Activated T-cell treated with anti-CD3 and anti-CD28 coated beads for 4 hours (primary cell): ENCODE measurements at places on chromosomes 7 and 10.

DNA sequence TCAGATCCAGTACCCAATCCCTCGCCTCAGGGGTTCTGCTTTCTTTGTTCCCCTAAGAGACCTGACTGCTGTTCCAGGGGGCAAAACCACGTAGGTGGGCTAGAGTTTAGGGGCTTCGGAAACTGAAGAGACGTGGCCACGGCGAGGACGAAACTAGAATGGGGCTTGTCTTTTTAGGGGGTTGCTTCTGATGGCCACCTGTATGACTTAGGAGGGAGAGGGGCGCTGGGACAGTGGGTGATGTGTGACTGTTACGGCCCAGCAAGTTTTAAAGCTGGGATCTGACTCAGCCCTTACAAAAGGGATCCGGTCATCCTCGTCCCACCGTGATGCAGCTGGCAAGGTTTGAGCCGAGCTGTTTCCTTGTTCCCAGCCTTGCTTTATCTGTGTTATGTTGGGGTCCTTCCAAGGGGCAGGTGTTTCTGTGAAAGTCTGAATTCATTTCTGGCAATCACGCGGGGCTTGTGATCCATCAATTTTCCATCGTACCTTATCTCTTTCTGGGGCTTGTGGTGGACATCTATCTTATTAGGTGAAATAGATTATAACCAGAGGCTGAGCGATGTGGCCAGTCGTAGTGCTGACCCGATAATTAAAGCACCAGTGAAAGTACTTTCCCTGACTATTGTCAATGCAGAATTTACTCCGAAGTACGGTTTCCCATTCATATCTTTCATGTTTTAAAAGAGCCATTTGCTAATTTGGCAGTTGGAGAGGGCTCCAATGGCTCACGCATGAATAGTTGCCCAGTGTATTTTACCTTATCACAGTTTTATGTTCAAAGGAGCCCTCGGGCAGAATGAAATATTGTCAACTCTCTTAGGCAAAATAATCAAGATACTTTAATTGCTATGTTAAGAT, 830 bp downstream of the MET start:
- no peak for DNase-seq

DNA sequence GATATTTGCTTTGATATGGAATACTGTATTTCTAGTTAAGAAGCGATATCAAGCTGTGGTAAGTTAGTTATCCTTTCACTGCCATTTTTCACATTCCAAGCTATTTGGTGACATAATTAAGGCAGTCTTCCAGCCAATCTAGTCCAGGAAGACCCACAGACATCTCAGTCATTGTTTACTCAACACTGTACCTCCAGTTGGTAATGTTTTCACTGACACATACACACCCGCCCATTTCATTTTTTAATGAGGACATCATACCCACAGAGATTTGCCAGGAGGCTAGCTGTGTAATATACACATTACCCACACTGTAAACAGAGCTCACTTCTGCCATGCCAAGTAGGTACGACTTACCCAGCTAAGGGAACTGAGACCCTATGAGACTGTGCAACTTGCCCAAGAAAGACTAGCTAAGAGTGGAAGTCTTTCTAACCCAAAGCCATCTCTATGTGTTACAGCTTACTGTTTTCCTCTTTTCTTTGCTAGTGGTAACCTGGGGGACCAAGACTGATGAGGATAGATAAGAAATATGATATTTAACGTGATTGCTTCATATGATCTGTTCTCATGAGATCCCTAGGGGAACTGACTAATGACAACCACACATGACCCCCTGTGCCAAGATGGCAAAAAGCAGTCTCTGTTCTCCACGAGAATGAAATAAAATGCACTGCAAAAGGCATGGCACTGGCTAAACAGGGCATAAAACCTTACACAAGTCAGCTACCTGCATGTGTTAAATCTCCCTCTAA, 179.0 kb downstream of the DGKI start:
- DNase-seq = no peak

DNA sequence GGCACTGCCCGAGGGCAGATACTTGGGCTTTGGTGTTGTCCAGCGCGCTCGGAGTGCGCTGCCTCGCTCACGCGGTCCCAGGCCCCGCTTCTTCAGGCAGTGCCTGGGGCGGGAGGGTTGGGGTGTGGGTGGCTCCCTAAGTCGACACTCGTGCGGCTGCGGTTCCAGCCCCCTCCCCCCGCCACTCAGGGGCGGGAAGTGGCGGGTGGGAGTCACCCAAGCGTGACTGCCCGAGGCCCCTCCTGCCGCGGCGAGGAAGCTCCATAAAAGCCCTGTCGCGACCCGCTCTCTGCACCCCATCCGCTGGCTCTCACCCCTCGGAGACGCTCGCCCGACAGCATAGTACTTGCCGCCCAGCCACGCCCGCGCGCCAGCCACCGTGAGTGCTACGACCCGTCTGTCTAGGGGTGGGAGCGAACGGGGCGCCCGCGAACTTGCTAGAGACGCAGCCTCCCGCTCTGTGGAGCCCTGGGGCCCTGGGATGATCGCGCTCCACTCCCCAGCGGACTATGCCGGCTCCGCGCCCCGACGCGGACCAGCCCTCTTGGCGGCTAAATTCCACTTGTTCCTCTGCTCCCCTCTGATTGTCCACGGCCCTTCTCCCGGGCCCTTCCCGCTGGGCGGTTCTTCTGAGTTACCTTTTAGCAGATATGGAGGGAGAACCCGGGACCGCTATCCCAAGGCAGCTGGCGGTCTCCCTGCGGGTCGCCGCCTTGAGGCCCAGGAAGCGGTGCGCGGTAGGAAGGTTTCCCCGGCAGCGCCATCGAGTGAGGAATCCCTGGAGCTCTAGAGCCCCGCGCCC, at the start of gene NPY:
TSS of gene NPY (plus strand) at position 294 of the 802 bp plus-strand sequence. CDS start 1,051 bp downstream, outside the sequence.
- no peak for DNase-seq

GRCh38 chr10:71431239-71432100, 34.8 kb downstream of the CDH23 start:
- no peak for DNase-seq

GRCh38 chr10:21496343-21497176, 28.9 kb downstream of the SKIDA1 start:
- no peak for DNase-seq

- no peak for DNase-seq
These were observed 750.7 kb upstream of the KCND2 start for GRCh38 chr7:119522263-119522662.

- DNase-seq = no peak
These were observed 36.6 kb upstream of the PLPP4 start for GRCh38 chr10:120420421-120420820.

- DNase-seq = no peak
These were observed at the start of gene SUN3 for GRCh38 chr7:48028938-48029337. TSS of gene SUN3 (minus strand) at chr7:48029107. CDS start at chr7:48028938, 169 bp downstream.

DNA sequence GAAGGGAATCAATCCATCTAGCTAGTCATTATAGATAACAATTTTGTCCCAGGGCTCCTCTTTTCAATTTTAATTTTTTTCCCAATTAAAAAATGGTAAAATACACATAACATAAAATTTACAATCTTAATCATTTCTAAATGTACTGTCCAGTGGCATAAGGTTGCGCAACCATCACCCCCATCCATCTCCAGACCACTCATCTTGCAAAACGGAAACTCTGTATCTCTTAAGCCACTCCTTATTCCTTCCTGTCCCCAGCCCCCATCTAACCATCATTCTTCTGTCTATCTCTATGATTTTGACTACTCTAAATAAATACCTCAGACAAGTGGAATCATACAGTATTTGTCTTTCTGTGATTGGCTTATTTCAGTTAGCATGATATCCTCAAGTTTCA, 46.1 kb upstream of the RAB18 start:
- DNase-seq = no peak

GRCh38 chr7:20064974-20065862, 152.0 kb downstream of the MACC1 start:
- no peak for DNase-seq

GRCh38 chr7:32539919-32540531, 44.7 kb downstream of the AVL9 start:
- DNase-seq = no peak

DNA sequence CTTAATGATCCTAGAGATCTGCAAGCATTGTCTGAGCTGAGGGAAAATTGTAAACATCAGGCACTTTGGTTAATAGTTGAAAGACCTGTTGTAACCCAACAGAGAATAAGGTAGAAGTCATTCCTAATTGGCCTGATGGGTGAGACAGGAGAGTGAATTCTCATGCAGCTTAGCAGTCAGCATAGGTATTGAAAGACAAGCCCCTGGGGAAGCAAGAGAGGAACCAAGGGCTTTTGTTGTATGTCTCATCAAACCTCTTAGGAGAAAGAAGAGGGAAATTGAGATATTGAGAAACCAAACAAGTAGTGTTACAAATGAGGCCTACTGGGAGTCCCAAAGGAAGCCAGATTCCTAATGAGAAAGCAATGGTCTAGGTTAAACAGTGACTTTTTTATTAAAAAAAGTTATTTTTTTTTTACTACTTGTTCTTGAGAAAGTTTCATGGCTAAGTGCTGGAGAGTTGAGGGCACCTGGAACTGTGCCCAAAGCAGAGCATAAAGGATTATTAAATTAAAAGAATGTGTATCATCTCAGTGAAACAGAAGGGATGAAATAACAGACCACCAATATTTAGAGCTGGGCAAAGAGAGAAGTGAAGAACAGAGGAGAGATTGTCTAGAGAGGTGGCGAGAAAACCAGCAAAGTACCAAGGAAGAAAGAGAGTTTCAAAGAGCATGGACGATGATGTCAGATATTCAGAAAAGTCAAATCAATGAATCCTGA, 168.9 kb downstream of the CDK14 start:
- DNase-seq = no peak

GRCh38 chr10:27494116-27494805, 9.8 kb upstream of the RAB18 start:
- DNase-seq = no peak

GRCh38 chr10:76428551-76429367, 997.3 kb downstream of the LRMDA start:
- DNase-seq = no peak

DNA sequence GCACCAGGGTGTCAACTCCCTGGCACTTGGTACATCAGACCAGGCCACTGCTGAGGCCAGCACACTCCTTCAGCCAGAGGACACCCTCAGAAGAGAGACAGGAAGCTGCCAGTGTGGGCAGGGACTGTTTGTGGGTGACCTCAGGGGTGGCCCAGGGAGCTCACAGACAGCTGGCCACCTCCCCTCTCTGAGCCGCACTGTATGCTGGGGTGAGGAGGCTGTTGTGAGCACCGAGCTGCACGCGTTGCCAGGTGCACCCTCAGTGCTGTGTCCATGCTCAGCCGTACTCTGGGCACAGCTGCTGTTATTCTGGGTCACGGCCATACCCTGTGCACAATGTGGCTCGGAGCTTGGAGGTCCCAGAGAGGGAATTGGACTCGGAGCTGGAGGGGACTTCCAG, 61.5 kb upstream of the NANOS1 start:
- DNase-seq = no peak

DNA sequence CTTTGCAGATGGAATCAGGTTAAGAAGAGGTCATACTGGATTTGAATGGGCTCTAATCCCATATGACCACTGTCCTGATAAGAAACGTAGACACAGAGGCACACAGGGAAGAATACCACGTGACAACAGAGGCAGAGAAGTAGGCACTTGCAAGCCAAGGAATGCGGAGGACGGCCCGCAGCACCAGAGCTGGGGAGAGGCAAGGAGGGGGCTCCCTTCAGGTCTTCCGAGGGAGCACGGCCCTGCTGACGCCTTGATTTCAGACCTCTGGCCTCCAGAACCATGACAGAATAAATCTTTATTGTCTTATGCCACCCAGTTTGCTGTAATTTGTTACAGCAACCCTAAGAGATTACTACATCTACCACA, 44.7 kb upstream of the TMEM213 start:
- no peak for DNase-seq

- no peak for DNase-seq
These were observed 12.1 kb downstream of the SKIDA1 start for GRCh38 chr10:21513405-21513788.

GRCh38 chr10:6464862-6465430, 115.1 kb downstream of the PRKCQ start:
- no peak for DNase-seq

GRCh38 chr7:32283546-32283945, 206.6 kb downstream of the LSM5 start:
- no peak for DNase-seq

DNA sequence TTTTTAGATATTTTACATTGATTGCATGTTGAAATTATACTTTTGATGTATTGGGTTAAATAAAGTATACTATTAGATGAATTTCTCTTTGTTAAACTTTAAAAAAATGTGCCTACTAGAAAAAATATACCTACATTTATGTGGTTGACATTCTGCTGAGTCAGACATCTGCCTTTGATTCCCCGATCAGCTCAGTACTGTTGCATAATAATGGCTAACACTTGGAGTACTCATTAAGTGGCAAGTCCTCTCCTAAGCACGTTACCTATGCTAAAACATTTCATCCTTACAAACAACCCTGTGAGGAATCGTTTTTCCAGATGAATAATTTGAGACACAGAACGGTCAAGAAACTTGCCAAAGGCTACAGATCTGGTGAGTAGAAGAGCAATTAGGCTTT, 14.0 kb upstream of the SEM1 start:
- no peak for DNase-seq

- no peak for DNase-seq
These were observed 60.5 kb upstream of the ZNF138 start for GRCh38 chr7:64733550-64734240.

GRCh38 chr10:112229096-112229495, 45.5 kb upstream of the GPAM start:
- DNase-seq = no peak

DNA sequence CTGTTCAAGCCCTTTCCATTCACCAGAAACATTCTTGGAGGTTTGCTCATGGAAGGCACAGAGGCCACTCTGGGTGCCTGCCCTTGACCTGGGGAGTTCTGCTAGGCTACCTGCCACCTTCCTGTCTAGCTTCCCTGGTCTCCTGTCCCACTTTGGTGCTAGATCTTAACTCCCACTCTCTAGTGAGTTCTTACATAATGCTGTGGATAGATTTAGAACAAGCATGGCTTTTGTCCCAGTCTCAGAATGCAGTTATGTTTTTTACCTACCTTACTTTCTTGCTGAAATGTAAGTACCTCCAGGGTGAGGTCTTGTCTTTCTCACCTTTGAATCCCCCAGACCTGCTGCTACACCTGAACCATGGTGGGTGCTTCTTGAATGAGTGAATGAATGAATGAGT, 1252.3 kb downstream of the TYW1 start:
- no peak for DNase-seq

GRCh38 chr7:41401833-41402232, 301.1 kb downstream of the INHBA start:
- no peak for DNase-seq

- DNase-seq = no peak
These were observed 105.8 kb downstream of the GRM8 start for GRCh38 chr7:127146746-127147536.

GRCh38 chr10:5648494-5649457, 17.6 kb downstream of the ASB13 start:
- DNase-seq = no peak
